ENCODE measurements at places on chromosomes 1 and 21.

DNA sequence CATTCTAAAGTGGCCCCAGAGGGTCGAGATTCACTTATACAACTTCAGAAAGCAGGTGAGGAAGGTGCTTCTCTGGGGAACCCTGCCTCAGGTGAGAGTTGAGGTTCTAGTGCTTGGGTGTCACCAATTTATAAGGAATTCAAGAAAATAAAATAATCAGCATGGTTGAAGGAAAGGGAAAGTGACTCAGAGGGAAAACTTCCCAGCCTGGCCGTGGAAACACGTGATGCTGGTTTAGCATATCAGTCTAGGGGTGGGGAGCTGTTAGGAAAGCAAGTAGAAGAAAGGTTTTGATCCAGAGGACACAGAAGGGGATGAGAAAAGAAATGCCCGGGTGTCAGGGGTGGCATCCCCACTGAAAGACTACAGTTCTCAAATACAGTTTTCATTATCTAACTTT is 37.7 kb upstream of the TMEM125 start:
- no peak for DNase-seq

DNA sequence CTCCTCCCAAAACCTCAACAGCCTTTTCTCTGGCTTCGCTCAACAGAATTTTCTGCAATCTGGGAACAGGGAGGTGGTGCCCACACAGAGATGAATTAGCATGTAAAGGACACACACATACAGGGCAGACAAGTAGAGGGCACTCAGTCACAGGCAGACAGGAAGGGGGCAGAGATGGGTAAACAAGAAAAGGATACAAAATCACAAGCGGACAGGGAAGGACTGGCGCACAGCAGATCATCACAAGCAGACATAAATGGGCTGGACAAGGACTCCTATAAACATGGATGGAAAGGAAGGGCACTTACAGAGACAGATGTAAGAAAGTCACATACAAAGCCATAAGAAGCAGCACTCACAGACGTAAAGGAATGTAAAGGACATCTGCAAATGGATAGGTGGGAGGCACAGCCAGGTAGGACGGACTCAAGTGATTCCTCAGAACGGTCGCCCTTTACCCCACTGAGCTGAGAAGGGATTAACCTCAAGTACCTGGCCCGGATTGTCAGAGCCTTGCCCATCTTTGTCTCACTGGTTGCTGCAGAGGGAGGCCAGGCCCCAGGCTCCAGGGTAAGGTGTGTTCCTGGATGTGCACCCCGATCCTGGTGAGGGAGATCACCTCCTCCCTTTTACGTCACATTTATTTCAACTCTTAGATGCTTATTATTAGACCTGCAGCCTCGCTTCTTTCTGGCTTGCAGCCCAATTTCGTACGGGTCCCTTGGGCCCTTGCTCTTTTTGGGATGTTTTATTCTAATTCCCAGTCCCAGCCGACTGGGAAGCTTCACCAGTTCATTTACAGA is 836 bp upstream of the PRCC start:
- DNase-seq = no peak

DNA sequence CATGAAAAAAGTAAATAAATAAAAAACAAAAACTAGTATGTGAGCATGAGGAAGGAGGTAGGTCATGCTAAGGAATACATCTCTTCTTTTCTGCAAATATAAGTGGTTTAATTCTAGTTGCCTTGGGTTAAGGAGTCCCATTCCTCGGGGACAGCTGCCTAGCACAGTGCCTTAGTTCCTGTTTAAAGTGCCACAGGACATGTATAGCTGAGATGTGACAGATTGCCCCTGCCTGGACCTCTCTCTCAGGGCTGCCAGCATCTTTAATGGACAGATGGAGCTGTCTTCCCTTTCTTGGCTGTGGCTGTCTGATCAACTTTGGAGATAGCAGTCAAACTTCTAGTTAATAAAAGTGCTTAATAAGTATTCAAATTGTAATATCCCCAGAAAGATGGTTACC is 50.0 kb downstream of the TSEN15 start:
- no peak for DNase-seq

DNA sequence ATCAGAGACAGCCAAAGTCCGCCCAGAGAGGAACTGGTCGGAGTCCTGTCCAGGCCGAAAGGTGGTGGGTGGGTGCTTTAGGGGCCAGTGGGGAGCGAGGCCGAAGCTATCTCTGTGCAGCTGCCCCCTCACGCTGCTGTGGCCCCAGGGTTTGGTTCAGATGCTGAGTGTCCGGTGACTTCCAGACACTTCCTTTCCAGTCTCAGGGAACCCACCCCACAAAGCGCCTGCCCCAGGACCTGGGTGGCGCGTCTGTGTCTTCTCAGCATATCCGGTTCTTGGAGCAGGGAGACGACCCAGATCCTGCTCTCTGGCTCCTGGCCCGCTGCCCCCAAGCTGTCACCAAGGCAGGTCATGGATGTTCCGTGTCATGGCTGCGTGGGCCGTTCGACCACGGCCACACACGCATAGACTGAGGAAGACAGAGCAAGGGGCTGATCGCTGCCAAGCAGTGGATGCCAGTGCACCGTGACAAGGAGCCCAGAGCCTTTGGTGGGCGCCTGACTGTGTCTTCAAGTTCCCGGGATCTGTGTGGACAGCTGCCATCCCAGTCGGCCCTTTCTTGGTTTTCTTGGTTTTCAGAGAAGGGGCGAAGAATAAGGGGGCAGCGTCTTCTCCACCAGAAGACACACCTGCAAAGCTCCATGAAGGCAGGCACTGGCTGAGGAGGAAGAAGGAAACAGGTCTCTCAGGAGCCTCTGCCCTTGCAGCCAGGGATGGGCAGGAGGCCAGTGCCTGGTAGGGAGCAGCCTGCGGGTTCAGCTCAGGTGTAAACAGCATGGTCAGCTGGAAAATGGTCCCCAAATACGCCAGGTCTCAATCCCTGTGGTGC is 22.9 kb upstream of the COL18A1 start:
- no peak for DNase-seq

GRCh38 chr1:175204330-175204729 is 11.8 kb upstream of the KIAA0040 start:
- DNase-seq = no peak

GRCh38 chr1:153470707-153471106 is 10.3 kb upstream of the S100A7 start:
- no peak for DNase-seq

GRCh38 chr1:159083013-159083412 is 6.4 kb upstream of the AIM2 start:
- DNase-seq = no peak

DNA sequence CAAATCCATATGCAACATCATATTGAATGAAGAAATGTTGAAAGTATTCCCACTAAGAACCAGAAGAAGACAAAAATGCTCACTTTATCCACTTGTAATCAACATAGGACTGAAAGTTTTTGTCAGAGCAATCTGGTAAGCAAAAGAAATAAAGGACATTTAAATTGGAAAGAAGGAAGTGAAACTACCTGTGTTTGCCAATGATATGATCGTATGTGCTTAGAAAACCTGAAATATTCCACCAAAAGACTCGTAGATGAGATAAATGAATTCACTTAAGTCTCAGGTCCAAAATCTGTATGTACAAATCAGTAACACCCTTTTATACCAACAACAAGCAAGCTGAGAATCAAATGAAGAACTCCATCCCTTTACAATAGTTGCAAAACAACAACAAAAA is 8.5 kb downstream of the PRAMEF1 start:
- no peak for DNase-seq

- no peak for DNase-seq
These were observed 15.5 kb upstream of the DISC1 start for GRCh38 chr1:231611111-231611510.

DNA sequence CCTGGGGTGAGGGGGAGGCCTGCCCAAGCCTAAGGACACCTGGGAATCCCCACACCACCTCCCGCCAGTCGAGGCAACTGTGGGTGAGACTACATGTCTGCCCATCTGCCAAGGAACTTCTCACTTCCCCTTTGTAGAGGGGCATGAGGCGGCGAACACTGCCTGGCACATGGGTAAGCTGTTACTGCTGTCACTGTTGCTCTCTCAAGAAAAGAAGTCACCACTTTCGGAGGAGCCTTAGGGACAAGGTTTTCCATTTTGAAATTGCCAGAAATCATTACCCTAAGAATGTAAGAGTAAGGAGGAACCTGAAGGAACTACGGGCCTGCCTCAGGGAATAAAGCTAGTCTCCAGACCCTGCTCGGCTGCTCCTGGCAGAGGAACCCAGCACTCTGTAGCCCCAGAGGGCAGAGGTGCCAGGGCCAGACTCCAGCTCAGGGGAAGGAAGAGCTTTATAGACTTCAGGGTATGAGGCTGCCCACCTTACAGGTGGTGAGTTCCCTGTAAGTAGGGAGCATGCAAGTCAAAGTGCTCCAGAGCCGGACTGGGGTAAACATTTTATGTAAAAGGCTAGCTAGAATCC is 23.3 kb downstream of the SLC2A1 start:
- DNase-seq = no peak

DNA sequence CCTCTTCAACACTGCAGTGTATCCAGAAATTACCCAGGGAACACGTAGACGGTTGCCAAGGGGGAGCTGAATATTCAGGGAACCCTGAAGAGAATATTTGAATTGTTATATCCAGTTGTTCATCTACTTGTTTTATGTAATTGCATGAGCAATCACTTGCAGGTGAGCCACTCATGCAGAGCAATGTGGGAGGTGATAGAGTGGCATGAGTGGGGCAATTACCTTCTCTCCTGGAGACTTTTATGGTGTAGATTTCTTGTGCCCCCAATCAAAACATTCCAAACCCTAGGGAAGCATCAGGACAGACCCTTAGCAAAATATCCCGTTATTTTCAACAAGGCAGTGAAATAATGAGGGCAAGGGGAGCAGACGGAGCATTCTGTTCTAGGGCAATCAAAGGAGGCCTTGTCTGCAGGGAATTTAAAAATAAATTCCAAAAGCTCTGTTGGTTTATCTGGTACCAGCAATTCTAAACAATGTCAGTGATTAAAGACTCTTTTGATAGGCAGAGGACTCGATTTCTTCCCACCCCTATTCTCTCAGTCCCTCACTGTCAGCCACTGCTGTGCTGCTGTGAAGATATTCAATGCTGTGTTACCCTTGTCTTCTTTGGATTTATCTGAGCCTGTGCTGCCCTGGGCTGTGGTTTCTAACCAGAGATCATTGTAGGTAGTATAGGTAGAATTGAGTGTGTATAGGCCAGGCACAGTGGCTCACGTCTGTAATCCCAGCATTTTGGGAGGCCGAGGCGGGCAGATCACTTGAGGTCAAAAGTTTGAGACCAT is 180.2 kb upstream of the MAP1LC3C start:
- DNase-seq = no peak

GRCh38 chr1:151893176-151893924 is 16.0 kb downstream of the THEM4 start:
- DNase-seq = no peak

GRCh38 chr1:109762039-109762585 is 1.6 kb downstream of the EPS8L3 start:
- no peak for DNase-seq

DNA sequence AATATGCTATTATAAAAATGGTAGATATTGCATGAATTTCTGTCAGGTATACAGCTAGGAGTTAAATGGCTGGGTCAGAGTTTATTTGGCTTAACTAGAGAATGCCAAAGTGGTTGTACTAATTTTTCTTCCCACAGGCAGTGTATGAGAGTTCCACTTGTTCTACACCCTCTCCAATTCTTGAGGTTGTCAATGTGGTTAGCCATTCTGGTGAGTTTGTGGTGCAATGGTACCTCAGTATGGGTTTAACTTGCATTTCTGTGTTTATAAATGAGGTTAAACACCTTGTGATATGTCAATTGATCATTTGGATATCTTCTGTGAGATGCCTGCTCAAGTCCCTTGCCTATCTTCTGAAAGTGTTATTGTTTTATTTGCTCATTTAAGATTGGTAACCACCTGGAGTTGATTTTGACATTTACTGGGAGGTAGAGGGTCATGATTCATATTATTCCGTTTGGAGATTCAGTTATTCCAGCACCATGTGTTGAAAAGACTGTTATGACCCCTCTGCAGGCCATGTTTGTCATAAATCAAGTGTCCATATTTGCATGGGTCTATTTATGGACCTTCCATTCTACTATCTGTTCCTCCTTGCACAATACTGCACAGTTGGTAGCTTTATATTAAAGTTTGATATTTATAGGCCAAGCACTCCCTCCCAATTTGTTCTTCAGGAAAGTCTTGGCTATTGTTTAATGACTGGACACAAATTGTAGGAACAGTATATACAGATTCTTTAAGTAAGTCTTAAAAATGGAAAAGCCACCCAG is 5.8 kb downstream of the FALEC start:
- no peak for DNase-seq

- no peak for DNase-seq
These were observed 122.2 kb downstream of the NRDC start for GRCh38 chr1:51756290-51756689.

DNA sequence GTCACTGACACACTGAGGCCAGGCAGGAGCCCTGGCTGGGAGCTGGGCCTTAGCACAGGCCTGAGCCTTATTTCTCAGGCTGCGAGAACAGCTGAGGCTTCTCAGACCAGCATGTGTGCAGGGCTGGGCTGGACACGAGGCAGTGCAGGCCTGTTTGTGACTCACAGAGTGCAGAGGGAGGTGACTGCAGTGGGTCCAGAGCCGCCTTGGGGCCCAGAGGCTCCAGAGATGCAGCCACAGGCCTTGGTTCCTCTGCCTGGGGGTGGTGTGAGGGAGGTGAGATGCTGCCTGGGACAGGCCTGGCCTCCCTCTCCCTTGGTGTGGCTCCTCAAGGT is 61.2 kb upstream of the ETV3 start:
- no peak for DNase-seq

DNA sequence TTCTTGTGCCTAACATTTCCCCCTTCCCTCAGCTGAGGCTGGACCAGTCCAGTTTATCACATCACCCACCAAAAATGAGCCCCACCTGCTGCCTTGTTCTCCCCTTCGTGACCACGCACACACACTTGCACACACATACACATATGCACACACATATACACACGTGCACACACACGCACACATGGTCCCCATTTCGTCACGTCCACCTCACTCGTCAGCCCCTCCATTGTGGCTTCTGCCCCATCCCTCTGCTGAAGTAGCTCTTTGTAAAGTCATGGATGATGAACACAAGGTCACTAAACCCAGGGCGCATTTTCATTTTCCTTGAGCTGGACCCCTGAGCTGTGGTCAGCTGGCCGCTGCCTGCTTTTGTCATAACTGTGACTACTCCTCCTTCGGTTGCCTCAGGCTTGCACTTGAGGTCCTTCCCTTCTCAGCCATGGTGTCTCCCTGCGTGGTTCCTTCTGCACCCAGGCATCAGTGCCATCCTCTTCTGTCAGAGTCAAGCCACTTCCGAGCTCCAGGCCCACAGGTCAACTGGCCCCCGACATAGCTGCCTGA is 93.8 kb downstream of the SYT2 start:
- DNase-seq = no peak

Data from stimulated activated CD4-positive, alpha-beta T cell treated with anti-CD3 and anti-CD28 coated beads, Interleukin-1b, Interleukin-23, amount 100 ng/mL, for 1 hour (primary cell).